NCI-H187 (cell line): ENCODE measurements at places on chromosomes 1 and 21.

GRCh38 chr1:156276966-156277381 lies 5.7 kb downstream of the SMG5 start:
- DNase-seq, result no peak

DNA sequence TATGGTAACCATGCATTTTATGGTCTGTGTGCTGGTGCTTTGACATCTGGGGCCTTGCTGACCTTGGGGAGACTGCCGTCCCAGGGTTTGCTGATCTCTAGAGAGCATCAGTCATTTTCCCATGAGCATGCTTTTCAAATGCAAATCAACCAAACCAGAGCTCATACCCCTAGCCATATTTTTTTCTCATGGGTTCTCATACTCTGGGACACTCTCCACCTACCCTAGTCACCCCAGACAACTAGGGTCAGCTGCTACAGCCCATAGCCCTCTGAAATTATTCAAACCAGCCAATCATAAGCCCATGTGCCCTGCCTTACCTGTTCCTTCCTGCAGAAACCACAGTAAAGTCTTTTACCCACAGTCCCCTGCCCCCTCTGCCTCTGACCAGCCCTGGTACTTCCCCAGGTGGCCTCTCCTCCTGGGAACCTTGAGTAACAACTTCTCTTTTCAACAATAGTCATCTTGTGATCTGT lies 132.0 kb downstream of the MAP3K21 start:
- DNase-seq, result no peak

- no peak for DNase-seq
Observed at GRCh38 chr1:7177021-7177420, 391.8 kb downstream of the CAMTA1 start.

GRCh38 chr1:150366416-150367296 lies 2.7 kb downstream of the RPRD2 start:
- no peak for DNase-seq

GRCh38 chr21:42524341-42525028 lies 10.8 kb downstream of the SLC37A1 start:
- peak; percentile 66 for DNase-seq

GRCh38 chr21:36446301-36446700 lies 33.6 kb downstream of the CLDN14 start:
- DNase-seq, result no peak

DNA sequence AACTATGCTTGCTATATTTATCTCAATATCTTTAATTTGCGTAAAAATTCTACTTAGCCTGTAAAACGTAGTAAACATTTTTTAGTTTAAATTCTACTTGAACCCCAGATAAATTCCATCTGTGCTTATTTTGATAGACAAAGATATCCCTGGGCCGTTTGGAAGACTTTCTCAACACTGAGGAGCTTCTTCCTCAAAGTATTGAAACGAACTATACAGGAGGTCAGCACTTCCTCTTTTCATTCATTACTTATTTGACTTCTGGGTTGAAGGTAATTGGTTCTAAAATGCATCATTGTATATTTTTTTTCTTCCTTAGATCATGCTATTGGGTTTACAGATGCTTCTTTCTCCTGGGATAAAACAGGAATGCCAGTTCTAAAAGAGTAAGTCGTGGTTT lies 74.7 kb downstream of the HSPA13 start:
- no peak for DNase-seq

- DNase-seq, result no peak
Observed at GRCh38 chr1:64917907-64918306, 48.4 kb downstream of the JAK1 start.

DNA sequence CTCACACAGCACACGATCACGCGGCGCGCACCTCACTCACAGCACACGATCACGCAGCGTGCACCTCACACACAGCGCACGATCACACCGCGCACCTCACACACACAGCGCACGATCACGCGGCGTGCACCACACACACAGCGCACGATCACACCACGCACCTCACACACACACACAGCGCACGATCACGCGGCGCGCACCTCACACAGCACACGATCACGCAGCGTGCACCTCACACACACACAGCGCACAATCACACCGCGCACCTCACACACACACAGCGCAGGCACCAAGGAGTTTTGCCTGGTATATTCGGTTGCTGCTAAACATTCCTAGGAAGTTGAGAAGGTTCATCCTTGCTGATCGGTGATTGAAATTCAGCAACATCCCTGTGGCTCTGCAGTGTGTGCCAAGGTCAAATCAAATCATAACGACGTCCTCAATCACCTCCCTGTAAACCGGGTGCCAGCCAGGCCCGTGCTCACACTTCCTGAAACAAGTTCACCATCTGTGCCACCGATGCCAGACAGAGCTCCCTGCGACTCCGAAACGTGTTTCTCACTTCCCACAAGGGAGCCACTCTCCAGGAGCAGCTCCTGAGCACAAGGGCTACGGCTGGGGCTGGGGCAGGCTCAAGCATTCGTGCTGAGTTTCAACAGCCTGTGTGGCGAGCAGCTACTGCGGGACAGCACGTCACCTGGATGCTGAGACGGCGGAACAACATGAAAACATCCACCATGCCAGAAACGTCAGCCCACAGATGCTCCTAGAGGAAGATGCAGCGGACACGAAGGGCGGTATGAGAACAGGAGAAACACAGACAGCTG lies 30.2 kb downstream of the WDR4 start:
- DNase-seq, result no peak

DNA sequence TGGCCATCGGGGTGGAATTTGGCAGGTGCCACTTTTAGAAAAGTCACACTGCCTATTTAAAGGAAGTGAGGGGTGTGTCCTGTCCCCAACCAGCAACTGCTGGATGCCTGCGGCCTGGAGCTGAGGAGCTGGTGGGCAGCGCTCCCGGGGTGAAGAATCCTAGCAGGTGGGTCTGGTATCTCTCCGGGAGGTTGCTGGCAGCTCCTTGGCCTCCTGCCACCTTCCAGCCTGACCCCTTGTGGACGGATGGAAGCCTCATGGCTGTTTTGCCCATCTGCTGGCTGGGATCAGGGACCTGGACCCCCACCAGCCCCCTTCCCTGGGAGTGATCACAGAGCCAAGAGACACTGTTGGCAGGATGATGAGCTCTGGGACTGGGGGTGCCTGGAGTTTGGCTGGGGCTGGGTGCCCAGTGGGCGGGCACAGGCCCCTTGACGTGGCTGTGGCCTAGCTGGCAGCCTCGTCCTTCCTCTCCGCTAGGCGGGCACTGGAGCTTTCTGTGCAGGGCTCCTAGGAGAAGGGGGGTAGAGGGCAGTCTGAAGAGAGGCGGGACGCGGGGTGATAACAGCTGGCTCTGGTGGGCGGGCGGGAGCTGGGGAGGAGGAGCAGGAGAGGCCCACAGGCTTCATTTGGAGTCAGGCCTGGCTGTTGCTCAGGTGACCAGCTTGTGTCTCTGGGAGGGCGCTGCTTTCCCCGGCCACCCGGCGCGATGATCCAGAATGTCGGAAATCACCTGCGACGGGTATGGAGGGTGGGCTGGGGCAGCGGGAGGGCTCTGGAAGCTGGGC lies at the start of gene ACOT11:
Gene ACOT11, plus strand, starts transcription at position 628 of the 788 bp plus-strand sequence. Its CDS starts 82 bp downstream, at position 710.
- no peak for DNase-seq

- DNase-seq, result no peak
Observed at GRCh38 chr21:46594276-46594675, 10.6 kb downstream of the S100B start.

DNA sequence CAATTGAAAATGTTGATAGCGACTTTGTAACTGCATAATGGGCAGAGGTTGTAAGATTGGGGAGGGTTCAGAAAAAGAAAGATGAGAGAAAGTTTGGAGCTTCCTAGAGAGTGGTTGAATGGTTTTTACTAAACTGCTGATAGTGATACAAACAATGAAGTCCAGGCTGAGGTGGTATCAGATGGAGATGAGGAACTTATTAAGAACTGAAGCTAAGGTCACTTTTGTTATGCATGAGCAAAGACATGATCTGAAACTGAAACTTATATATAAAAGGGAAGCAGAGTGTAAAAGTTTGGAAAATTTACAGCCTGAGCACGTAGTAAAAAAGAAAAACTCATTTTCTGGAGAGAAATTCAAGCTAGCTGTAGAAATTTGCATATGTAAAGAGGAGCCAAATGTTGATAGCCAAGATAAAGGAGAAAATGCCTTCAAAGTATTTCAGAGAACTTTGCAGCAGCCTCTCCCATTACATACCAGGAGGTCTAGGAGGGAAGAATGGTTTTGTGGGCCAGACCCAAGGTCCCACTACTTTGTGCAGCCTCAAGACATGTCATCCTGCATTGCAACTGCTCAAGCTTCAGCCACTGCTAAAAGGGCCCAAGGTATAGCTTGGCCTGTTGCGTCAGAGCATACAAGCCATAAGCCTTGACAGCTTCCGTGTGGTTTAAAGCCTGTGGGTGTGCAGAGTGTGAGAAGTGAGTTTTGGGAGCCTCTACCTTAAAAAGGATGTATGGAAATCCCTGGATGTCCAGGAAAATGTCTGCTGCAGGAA lies 843.9 kb downstream of the AMY1C start:
- DNase-seq, result no peak
